ENCODE measurements at places on chromosomes 5 and 9.
A peak's percentile ranks its signal among the peaks of the same experiment; 100 is the strongest.

GRCh38 chr9:2418619-2419018 is 203.0 kb upstream of the VLDLR start:
- H3K27ac ChIP-seq, result peak overlapping the region; percentile 45
- H3K4me1 ChIP-seq, result peaks cover 11% of the 10 kb centered on the region
- DNase-seq, result no peak
- H3K4me3 ChIP-seq, result no peak overlapping the region
- no peaks in the 10 kb centered on the region for H3K27me3 ChIP-seq
- no peaks in the 10 kb centered on the region for H3K36me3 ChIP-seq

DNA sequence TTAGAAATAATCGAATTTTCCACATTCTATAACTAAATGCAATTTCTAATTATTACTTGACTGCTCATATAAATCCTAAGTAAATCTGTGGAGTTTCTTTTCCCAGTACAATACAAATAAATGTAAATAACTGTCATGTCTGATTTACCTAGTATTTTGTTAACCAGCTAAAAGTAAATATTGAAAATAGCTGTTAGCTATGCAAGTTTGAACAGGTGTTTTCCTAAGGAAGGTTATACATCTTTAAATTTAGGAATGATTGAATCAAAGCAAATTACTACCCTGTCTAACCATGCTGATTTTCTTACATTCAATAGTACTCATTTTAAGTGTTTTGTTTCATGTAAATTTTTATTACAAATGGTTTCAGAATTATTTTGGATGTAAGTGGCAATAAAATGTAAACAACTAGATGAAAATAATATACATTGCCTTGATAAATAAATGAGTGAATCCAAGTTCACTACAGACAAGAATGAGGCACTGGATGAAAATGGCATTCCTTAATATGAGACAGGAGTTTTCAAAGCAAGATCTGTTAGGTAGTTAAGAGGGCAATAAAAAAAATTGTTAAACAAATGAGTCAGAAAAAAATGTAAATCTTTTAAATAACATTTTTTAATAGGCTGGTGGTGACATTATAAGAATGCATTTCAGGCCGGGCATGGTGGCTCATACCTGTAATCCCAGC is 15.8 kb downstream of the MCIDAS start:
- no peaks in the 10 kb centered on the region for H3K36me3 ChIP-seq
- no peaks in the 10 kb centered on the region for H3K27me3 ChIP-seq
- no peak for DNase-seq
- H3K4me1 ChIP-seq, result no peaks in the 10 kb centered on the region

- no peaks in the 10 kb centered on the region for H3K4me1 ChIP-seq
- H3K4me3 ChIP-seq, result no peak overlapping the region
- no peaks in the 10 kb centered on the region for H3K36me3 ChIP-seq
- no peaks in the 10 kb centered on the region for H3K27me3 ChIP-seq
- H3K27ac ChIP-seq, result no peak overlapping the region
These were observed 116.6 kb upstream of the IFNE start for GRCh38 chr9:21598749-21599148.

- no peak overlapping the region for H3K4me3 ChIP-seq
- no peak for DNase-seq
- no peak overlapping the region for H3K27ac ChIP-seq
- no peaks in the 10 kb centered on the region for H3K4me1 ChIP-seq
- H3K36me3 ChIP-seq, result no peaks in the 10 kb centered on the region
- no peaks in the 10 kb centered on the region for H3K27me3 ChIP-seq
These were observed 419.9 kb downstream of the NTRK2 start for GRCh38 chr9:85089188-85089969.

DNA sequence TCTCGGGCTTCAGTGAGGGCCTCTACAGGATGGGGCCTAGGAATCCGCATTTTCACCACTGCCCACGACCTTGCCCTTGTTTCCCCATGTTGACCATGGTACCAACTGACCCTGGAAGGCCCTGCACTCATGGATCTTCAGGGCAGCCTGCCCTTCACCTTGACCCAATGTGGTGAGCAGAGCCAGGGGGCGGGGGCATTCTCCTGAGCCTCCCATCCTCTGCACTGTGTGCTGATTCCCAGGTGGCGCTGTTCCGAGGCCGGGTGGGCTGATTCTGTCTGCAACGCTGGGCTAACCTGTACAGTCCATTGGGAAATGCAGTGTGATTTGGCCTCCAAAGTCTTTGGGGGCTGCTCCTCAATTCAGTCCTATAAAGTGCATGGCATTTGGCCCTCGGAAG is 68.7 kb downstream of the SHB start:
- no peak overlapping the region for H3K27ac ChIP-seq
- peaks cover 57% of the 10 kb centered on the region for H3K4me1 ChIP-seq
- no peaks in the 10 kb centered on the region for H3K27me3 ChIP-seq
- no peak for DNase-seq

DNA sequence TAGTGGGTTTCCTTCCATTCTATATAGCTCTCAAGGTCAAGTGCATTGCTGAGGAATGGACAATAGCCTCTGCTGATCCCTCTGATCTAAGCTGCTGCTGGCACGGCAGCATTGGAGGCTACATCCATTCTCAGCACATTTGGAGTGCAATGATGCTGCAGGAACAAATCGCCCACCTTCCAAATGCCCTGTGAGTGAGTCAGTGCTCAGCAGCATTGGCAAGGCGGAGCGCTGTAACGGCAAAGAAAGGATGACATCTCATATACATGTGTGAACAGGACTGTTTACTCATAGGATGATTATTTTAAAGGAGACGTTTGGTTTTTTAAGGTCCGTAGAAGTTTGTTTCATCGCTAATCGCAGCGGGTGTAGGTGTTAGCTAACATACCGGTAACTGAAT is 408.7 kb downstream of the ARHGEF28 start:
- H3K27ac ChIP-seq, result no peak overlapping the region
- no peak for DNase-seq
- no peak overlapping the region for H3K4me3 ChIP-seq
- no peaks in the 10 kb centered on the region for H3K4me1 ChIP-seq
- H3K36me3 ChIP-seq, result no peaks in the 10 kb centered on the region
- no peaks in the 10 kb centered on the region for H3K27me3 ChIP-seq

DNA sequence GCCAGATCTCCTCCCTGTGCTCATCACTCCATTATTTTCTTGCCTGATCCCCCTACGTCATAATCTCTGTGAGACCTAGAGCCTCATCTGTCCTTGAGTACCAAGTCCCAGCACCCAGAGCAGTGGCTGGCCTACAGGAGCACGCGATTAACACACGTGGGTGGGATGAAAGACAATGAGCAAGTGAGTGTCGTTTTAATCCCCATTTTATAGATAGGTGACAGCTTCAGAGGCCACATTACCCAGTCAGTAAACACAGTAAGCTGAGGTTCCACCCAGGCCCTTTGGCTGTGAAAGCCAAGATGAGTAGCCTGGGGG is 17.3 kb downstream of the TRUB2 start:
- no peaks in the 10 kb centered on the region for H3K27me3 ChIP-seq
- no peaks in the 10 kb centered on the region for H3K4me1 ChIP-seq
- DNase-seq, result no peak
- H3K27ac ChIP-seq, result no peak overlapping the region
- peaks cover 40% of the 10 kb centered on the region for H3K36me3 ChIP-seq

DNA sequence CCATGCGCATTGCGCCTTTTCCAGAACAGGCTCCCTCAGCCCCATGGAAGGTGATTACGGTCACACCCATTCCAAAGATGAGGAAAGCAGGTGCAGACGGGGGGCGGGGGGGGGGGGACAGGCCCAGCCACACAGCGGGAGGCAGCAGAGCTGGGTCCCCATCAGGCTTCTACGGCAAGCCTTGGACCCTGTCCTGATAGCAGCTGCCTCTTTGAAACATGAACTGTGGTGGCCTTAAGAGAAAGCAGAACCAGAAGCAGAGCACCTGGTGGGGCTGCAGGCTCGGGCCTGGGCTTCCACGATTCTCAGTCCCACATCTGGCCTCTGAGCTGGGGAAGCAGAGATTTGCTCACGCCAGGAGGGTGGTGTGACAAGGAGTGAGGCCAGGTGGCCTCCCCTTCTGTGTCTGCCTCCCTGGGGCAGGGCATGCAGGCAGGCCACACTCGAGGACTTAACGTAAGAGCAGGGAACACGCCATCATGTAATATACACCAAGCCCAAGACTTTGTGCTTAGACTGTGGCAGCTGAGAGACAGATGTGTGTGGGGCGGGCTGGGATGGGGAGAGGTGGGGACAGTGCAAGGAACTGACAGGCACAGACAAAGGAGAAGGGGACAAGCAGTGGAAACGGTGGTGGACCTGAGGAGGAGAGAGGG is 14.2 kb upstream of the PHYKPL start:
- H3K4me3 ChIP-seq, result no peak overlapping the region
- no peak overlapping the region for H3K27ac ChIP-seq
- H3K4me1 ChIP-seq, result peaks cover 21% of the 10 kb centered on the region
- DNase-seq, result no peak

- H3K36me3 ChIP-seq, result no peaks in the 10 kb centered on the region
- no peaks in the 10 kb centered on the region for H3K4me1 ChIP-seq
- H3K4me3 ChIP-seq, result no peak overlapping the region
- H3K27ac ChIP-seq, result no peak overlapping the region
These were observed 353.6 kb downstream of the DEPDC1B start for GRCh38 chr5:60346393-60346792.

DNA sequence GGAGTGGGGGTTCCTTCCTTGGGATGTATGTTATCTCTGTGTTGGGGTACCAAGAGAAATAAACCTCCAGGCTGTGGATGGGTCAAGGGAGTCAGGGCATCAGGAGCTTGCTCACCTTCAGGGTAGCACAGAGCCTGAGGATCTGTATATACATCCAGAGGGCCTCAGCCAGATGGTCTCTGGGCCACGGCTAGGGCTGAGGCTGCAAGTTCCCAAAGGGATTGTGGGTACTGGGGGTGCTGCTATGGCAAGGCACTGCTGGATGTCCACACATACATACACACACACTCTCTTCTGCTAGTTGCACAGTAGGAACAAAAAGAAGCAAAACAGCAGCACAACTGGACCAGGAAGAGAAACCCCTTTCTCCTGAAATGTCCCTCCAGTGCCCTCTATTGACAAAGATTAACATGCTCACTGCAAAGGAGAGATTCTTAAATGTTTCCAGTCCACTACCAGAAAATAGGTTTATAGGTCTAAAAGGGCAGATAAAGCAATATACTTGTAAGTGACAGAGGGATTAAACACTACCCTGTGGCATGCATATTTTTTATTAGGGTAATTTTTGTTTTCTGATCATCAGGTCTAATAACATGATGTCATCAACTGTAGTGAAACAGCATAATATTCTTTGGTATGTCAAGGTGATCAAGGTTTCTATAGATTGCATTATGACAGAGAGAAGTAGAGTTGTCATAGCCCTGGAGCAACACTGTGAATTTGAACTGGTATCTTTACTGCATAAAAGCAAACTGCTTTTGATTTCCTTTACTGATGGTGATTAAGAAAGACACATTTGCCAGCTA is 56.3 kb upstream of the KCNN2 start:
- H3K4me3 ChIP-seq, result no peak overlapping the region
- peak; percentile 51 for DNase-seq
- H3K36me3 ChIP-seq, result no peaks in the 10 kb centered on the region
- no peaks in the 10 kb centered on the region for H3K27me3 ChIP-seq
- no peak overlapping the region for H3K27ac ChIP-seq
- no peaks in the 10 kb centered on the region for H3K4me1 ChIP-seq

GRCh38 chr9:72537671-72538070 is 16.3 kb downstream of the TMC1 start:
- no peaks in the 10 kb centered on the region for H3K4me1 ChIP-seq
- DNase-seq, result no peak
- no peaks in the 10 kb centered on the region for H3K27me3 ChIP-seq
- H3K4me3 ChIP-seq, result no peak overlapping the region

GRCh38 chr9:127059030-127059429 is 63.4 kb downstream of the ANGPTL2 start:
- DNase-seq, result no peak
- peaks cover 6% of the 10 kb centered on the region for H3K36me3 ChIP-seq
- no peaks in the 10 kb centered on the region for H3K27me3 ChIP-seq
- H3K27ac ChIP-seq, result no peak overlapping the region
- H3K4me3 ChIP-seq, result no peak overlapping the region
- peaks cover 30% of the 10 kb centered on the region for H3K4me1 ChIP-seq

GRCh38 chr5:172082180-172082579 is 75.7 kb upstream of the FBXW11 start:
- H3K36me3 ChIP-seq, result peaks cover 17% of the 10 kb centered on the region
- H3K27ac ChIP-seq, result no peak overlapping the region
- peaks cover 3% of the 10 kb centered on the region for H3K4me1 ChIP-seq
- no peak overlapping the region for H3K4me3 ChIP-seq
- DNase-seq, result no peak

GRCh38 chr5:29089591-29090130 is 2051.3 kb upstream of the CDH9 start:
- no peak for DNase-seq
- H3K4me1 ChIP-seq, result no peaks in the 10 kb centered on the region
- H3K36me3 ChIP-seq, result no peaks in the 10 kb centered on the region
- no peak overlapping the region for H3K4me3 ChIP-seq

DNA sequence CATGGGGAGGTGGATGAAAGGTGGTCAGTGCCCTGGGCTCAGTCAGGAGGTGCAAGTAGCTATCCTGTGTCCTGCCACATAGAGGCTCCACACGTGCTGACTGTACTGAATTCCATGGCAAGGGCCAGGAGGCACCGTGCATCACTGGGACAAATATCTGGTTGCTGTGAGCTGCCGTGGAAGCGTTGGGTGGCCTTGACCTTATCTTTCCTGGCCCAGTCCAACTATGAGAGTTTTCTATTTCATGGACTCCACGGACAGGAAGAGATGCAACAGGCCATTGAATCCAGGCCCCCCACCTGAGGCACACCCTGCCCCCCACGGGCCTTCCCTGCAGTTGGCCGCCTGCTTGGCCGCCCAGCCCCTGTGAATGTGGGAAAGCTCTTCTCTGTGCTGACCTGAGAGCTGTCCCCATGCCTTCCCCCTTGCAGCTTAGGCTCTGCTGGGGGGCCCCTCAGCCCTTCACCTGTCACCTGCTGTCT is 1.7 kb downstream of the GRHPR start:
- peaks cover 32% of the 10 kb centered on the region for H3K4me1 ChIP-seq
- no peak overlapping the region for H3K27ac ChIP-seq
- peaks cover 50% of the 10 kb centered on the region for H3K36me3 ChIP-seq

DNA sequence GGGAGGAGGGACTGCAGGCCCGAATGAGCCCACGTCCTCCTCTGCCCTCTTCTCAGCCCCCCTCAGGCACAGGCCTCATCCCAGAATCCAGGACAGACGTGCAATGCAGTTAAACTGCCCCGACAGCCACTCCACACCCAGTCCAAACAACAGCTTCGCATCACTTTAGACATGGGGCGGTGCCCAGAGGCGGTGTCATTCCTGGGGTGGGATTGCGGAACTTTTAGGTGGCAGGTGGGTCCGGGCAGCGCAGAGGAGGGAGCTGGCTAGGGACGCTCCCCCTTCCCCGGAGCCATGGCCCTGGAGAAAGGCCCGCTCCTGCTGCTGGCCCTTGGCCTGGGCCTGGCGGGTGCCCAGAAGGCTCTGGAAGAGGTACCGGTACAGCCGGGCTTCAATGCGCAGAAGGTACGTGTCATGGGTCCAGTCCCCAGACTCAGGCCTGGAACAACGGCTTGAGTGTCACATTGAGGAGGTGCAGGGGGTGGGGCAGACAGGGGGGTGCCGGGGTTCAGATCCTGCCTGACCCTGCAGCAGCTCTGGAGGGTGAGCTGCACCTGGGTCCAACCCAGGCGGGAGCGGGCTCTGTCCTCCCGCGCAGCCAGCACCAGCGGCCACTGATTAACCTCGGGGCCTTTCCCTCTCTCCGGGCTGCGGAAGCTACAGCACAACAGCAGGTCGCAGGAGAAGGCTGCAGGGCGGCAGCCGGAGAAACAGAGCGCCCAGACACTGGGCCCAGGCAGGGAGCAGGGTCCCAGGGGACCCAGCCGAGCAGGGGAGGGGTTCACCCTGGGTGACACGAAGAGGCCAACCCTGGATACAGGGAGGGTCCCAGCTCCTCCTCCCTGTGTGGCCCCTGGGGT is 25.2 kb downstream of the GLT6D1 start:
- no peak overlapping the region for H3K27ac ChIP-seq
- no peaks in the 10 kb centered on the region for H3K4me1 ChIP-seq
- H3K27me3 ChIP-seq, result no peaks in the 10 kb centered on the region
- DNase-seq, result no peak
- no peaks in the 10 kb centered on the region for H3K36me3 ChIP-seq
